Mammary epithelial cell (primary cell): ENCODE measurements at places on chromosomes 5 and 9. TPM values are rescaled to one million over a fixed set of nuclear protein-coding genes. Genes with fewer than 3 reads are reported as not detected.
A peak's percentile ranks its signal among the peaks of the same experiment; 100 is the strongest.

Gene CYLC2
- not detected in 2 replicates for total RNA-seq

Gene PCDHGC5
- total RNA-seq = 1.2 and 1.8 TPM in 2 replicates

Gene SVEP1
- total RNA-seq = 4.5 and 4.7 TPM in 2 replicates

Gene INSL4
- not detected for total RNA-seq

Gene SH3GL2
- total RNA-seq = not detected in 2 replicates

DNA sequence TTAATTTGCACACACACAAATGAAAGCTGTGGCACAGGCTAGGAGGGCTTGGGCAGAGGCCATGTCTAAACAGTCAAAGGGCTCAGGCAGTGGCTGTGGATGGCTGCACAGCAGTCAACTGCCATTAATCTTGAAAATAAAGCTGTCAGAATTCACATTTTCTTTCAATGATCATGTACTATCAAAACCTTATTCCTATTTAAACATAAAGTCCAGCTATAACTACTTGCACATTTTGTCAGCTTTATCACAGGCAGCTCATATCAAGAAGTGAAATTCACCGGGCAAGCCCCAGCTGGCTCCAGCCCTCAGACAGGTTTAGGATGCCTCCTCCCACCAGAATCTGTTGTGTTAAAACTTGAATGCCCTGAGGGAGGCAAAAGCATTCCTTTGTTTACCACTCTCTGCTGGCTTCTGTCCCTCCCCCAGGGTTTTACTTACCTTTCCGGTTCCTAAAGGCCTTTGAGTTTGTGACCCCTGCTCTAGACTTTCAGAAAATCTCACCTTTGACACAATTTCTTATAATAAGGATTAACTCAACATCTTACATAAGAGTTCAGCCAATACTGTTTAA lies 54.9 kb upstream of the GRAMD2B start:
- peak; percentile 95 for DNase-seq

DNA sequence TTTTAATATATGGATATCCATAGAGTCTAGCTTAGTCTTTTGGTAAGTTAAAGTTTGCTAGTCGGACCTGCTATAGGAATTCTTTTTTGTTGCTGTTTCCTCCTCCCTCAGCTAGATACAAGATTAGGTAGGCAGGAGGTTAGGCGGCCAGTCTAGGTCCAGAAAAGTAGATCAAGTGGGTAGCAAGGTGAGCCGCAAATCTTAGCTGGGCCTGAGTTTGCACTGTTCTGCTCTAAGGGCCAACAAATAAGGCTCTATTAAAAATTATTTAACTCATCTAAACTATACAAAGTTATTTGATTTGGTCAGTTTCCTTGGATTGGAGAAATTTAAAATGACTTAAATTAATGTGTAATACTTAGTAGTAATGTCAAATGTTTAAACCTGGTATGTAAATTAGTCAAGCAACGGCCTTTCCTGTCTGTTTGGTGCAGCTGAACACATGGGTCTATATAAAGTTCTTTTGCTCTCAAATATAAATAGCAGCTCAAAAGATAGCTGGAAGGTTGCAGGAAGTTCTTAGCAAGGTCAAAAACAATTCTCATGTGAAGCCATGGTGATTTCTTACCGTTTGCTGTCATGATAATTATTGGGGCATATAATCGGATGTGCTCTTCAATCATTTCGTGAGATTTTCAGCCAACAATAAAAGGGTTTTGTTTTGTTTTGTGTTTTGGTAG lies 72.0 kb downstream of the PRKACG start:
- DNase-seq = no peak

- no peak for DNase-seq
Observed at GRCh38 chr9:38067859-38068681, 957 bp downstream of the SHB start.

DNA sequence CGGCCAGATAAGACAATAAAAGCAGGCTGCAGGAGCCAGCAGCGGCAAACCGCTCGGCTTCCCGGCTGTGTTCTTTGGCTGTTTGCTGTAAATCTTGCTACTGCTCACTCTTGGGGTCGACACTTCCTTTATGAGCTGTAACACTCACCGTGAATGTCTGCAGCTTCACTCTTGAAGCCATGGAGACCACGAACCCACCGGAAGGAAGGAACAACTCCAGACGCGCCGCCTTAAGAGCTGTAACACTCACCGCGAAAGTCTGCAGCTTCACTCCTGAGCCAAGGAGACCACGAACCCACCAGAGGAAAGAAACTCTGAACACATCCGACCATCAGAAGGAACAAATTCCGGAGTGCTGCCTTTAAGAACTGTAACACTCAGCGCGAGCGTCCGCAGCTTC lies 451.7 kb downstream of the AGTPBP1 start:
- DNase-seq = no peak

GRCh38 chr5:57778501-57779091 lies 296.0 kb upstream of the ACTBL2 start:
- DNase-seq = no peak

- DNase-seq = no peak
Observed at GRCh38 chr9:131418143-131419025, 24.5 kb downstream of the PRRC2B start.
